ENCODE measurements at places on chromosomes 1 and 21. TPM values are rescaled to one million over a fixed set of nuclear protein-coding genes. Genes with fewer than 3 reads are reported as not detected.

The LELP1 gene
- not detected for total RNA-seq

The INAVA gene
- total RNA-seq: 48.7 TPM

The NGF gene
- not detected for total RNA-seq

The TSACC gene
- not detected for total RNA-seq

The CFAP45 gene
- total RNA-seq: not detected

The DPT gene
- total RNA-seq: not detected

The AK5 gene
- total RNA-seq: 27.7 TPM

The ESRRG gene
- total RNA-seq: 1.2 TPM

The CDKN2C gene
- 136 TPM for total RNA-seq

The RBM8A gene
- total RNA-seq: 65.6 TPM

The SYDE2 gene
- 1.8 TPM for total RNA-seq

The FAM72C gene
- total RNA-seq: 2.3 TPM

The TTC22 gene
- total RNA-seq: not detected

The POTED gene
- not detected for total RNA-seq

The NR5A2 gene
- total RNA-seq: not detected

The GBP4 gene
- total RNA-seq: not detected

The ZNF436 gene
- total RNA-seq: 16.4 TPM

The SYT2 gene
- not detected for total RNA-seq

The ST6GALNAC3 gene
- total RNA-seq: 0.06 TPM

The LAMTOR5 gene
- total RNA-seq: 151 TPM

The TSPAN2 gene
- total RNA-seq: 6.0 TPM

The LCE3D gene
- total RNA-seq: not detected

The FCRL5 gene
- not detected for total RNA-seq

The PATJ gene
- total RNA-seq: 55.1 TPM

The MAP3K21 gene
- 6.6 TPM for total RNA-seq

The KHDC4 gene
- 9.8 TPM for total RNA-seq

Data from Caki2 (cell line).